ENCODE measurements at places on chromosomes 2 and 18.

DNA sequence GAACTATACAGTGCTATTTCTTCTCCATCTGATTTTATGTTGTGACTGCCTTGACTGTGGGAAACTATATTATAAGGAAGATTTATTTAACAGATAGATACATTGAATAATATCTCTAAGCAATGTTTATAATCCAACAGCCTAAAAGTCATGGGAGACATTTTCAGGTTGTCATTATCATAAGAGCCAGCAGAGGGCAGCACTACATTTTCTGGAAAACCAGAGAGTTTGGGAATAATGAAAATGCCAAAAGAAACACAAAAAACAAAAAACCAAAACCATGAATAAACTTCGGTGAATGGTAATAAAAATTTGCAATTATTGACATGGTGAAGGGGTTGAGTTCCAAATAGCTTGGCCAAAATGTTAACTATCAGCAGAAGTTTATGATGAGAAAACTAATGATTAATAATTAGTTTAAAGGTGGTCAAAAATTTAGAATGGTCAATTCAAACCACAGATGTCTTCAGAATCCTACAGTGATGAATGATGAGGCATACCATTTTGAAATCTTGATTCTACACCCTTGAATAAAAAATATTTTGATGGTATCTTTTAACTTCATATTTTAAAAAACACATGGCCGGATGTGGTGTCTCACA is 4.7 kb downstream of the EEF1B2 start:
- no peak for DNase-seq

DNA sequence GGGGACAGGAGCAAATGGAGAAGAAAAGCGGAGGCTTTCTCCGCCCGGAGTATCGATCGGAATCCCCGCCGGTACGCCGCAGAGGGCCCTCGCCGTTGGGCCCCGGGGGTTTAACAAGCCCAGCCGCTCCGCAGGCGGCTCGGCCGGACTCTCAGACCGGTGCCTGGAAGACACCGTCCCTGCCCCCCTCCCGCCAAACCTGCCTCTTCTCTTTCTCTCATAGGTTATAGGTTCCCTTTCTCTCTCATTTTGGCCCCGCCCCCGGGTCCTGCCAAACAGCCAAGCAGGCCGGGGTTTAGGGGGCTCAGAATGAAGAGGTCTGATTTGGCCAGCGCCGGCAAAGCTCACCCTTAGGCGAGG is 4.4 kb downstream of the ONECUT2 start:
- no peak for DNase-seq

DNA sequence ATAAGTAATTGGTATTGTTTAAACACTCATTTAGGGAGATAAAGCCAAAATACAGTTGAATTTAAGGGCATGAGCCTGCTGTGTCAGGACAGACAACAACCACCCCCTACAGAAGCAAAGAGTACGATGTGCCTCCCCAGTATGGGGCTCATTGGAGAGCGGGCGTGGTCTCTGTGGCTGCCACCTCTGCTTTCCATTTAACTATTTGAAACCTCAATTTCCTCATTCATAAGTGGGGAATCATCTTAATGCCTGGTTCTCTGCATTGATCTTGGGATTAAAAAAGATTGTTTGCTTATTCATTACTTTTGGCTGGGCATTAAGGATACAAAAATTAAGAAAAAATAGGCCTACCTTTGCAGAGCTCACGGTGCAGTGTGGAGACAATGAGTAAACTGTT is 21.4 kb downstream of the KCNS3 start:
- DNase-seq = no peak

DNA sequence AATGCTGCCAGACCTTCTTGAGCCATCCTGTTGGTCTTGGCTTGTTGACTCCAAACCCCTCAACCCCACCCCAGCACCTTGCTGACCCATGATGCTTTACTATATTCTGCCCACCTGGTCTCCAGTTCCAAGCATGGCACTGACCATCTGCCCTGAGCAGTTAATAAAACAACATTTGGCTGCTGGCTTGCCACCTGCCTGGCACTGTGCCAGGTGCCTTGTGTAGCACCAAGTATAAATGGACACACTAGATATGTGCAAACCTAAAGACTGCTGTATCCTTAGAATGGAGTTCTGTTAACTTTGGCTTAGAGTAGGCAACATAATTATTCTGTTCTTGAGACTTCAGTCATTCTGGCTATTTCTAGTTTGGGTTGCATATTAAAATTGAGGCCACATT is 91.4 kb downstream of the ACSL3 start:
- no peak for DNase-seq

DNA sequence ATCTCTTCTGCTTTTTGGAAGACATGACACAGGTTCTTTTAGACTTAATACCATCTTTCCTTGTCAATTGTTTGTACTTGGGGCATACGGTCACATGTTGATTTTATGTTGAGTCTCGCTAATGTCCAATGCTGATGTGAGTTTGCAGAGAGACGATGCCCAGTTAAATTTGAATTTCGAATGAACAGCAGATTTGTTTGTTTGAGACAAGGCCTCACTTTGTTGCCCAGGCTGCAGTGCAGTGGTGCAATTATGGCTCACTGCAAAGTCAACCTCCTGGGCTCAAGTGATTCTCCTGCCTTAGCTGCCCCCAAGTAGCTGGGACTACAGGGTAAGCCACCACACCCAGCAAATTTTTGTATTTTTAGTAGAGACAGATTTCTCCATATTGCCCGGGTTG is 473.5 kb downstream of the RIT2 start:
- no peak for DNase-seq

GRCh38 chr2:48510329-48510728 is 19.6 kb upstream of the STON1 start:
- no peak for DNase-seq

- DNase-seq = no peak
Measured at GRCh38 chr2:127000937-127001336, 102.2 kb downstream of the TEX51 start.

DNA sequence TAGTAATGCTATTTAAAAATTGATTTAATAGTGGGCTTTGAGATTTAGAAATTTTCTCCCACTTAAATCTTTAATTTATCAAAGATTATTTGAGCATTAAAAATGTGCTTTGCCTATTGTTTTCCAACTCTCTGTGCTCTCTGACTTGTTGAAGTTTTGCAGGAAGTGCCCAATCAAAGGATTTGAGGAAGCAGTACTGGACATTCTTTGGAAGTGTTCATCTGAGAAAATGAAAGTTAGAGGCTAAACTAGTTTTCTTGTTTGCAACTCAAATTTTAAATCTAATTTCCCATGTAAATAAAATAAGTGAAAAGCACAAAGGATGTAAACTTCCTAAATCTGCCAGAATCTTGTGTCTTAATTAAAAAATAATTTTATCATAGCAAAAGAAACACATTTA is 89.1 kb downstream of the CAMKMT start:
- no peak for DNase-seq

GRCh38 chr2:6792883-6793282 is 72.8 kb downstream of the CMPK2 start:
- no peak for DNase-seq

DNA sequence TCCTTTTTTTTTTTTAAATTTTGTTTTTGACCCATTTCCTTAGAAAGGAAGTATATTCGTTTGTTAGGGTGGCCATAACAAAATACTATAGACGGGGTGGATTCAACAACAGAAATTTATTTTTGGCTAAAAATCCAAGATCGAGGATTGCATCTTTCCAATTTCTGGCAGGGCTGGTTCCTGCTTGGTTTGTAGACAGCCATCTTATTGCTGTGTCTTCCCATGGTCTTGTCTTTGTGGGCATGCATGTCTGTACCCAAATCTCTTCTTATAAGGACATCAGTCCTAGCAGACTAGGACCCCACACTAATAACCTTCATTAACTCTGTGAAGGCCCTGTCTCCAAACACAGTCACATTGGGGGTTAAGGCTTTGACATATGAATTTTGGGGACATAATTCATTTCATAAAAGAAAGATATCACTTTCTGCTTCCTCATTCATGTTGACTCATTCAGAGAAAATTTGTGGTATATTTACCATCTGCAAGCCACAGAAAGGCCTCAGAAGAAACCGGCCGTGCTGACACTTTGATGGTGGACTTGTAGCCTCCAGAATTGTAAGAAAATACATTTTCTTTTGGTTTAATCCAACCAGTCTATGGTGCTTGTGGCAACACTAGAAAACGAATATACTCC is 262.1 kb downstream of the LPIN1 start:
- DNase-seq = no peak

- no peak for DNase-seq
Measured at GRCh38 chr18:12041561-12041960, 52.1 kb upstream of the ANKRD62 start.

DNA sequence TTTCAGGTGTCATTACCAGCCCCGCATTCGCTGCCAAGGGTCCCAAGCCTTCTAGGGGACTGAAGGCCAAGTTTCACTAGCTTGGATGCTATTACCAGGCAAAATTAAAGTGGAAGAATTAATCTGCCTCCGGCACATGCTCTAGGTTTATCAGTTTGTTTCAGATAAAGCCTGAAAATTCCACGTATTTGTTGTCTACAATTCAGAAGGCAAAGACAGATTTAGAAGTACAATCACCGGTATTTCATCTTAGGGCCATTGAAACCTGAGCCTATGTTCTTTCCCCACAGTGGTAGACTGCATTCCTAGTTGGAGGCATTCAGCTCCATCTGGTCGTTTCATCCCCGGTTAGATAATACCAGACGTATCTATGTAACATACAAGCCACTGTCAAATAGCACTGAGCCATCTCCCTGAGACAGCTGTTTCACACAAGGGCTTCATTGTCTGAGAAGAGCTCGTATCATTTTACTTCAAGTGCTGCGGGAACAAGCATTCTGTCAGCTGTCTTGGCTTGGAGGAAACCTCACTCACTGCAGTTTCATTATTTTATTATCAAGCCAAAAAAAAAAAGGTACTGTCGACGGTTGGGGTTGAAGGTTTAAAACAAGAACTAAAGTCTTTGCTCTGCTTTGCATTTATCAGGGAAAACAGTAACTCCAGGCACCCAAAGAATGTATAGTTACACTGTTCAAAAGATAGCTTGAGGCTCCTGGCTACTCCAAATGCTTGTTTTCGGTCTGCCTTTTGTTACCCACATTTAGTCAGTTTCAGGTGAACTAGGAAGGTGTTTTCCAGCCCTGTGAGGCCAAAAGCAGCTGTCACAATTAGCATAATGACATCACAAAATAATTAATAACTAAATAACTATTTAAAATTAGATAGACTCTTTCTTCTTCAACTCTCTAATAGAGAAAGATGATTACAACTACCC is 76.7 kb downstream of the TGIF1 start:
- no peak for DNase-seq

DNA sequence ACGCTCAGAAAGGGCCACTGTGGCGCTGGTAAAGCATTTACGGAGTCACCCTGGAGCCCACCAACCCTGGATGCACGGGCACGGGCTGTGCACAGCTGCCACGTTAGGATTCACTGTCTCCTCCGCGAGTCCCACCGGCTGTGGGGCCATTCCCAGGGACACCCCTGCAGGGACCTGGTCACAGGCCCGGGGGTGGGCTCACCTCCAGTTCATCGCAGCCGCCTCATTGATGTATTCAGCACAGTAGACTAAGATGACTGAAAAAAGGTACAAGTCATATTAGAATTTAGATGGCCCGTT is 4.7 kb downstream of the TMEM18 start:
- no peak for DNase-seq

GRCh38 chr18:23969664-23970063 is 44.9 kb upstream of the TTC39C start:
- no peak for DNase-seq

- DNase-seq = no peak
Measured at GRCh38 chr2:138474100-138474825, 27.3 kb upstream of the SPOPL start.

DNA sequence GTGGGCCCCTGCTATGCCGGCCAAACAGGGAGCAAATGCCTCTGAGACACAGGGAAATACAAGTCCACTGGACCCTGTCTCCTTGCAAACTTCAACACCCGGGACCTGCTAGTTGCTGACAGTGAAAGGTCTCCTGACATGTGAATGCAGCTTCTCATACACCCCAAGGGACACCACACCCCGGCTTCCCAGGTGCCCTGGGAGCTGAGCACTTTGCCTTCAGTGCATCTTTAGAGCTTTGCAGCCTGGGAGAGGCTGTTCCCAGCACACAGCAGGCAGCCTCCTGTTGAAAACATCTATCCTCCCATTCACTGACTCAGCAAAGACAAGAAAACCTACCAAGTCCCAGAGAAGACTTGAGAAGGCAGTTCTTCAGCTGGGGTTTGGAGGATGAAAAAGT is 143.4 kb downstream of the COL6A3 start:
- no peak for DNase-seq

DNA sequence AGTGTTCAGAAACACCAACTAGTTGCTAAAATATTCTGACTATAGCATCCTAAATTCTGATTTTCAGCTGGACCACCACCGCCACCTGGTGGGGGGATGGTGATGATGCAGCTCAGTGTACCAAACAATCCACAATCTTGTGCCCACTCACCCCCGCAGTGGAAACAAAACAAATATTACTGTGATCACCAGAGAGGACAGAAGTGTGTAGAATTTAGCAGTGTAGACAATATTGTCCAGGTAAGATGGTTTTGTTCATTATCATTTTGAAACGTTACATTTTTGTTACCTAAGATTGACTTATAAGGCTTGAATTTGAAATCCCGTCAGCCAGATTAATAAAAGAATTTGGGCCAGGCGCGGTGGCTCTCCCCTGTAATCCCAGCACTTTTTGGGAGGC is 31.7 kb upstream of the UBXN4 start:
- DNase-seq = no peak

DNA sequence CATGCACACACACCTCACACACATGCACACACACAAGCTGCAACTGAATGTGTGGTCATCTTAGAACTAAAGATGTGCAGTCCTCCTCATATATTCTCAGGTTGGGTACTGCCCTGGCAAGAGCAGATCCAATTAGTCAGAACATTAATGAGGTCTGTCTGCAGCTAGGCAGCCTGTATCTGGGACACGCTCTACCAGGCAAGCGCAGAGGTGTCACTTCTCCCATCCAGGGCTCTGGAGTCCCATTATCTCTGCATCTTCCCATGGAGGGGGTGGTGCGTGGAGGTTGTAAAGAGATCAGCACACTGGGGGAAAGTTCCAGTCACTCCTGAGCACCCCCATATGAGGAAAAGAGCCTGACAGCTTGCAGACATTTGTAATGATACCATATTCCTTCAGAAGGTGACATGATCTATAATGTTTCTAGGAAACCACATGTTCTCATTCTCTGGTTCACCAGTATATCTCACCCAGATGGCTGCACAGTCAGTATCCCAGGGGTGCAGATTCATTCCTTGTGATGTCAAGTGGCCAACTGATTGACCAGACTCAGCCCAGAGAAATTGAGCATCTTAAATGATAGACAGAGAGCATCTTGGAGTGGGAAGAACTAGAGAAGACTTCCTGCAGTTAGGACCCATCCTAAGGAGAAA is 95.4 kb downstream of the RTN4 start:
- DNase-seq = no peak

GRCh38 chr2:237431837-237432236 is 17.9 kb upstream of the COL6A3 start:
- no peak for DNase-seq

GRCh38 chr2:227370092-227370491 is 9.0 kb downstream of the TM4SF20 start:
- DNase-seq = no peak

DNA sequence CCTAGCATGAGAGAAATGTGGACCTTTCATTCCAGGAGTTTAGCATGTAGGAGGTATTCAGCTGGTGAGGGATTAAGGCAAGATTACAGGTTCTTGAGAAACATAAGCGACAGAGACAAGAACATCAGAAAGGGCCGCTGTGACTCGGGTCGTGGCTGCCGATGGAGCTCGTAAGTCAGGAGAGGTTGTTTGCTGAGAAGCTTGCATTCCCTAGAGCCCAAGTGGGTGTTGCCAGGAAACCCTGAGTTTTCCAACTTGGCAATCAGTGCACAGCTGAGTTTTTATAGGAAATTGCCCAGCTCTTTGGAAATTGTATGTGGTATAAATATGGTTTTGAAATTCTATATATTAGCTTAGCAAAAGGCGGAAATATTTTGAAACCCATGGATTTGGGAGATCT is 46.4 kb upstream of the CYP1B1 start:
- no peak for DNase-seq
